Liver (tissue), 10 donors: ENCODE measurements at places on chromosomes 7 and 10. TPM values are rescaled to one million over a fixed set of nuclear protein-coding genes. Genes with fewer than 3 reads are reported as not detected.

GRCh38 chr7:50287129-50287528 lies 17.4 kb upstream of the IKZF1 start:
- H3K4me3 ChIP-seq: no peak overlapping the region
- H3K36me3 ChIP-seq: no peaks in the 10 kb centered on the region
- H3K27me3 ChIP-seq: no peaks in the 10 kb centered on the region
- no peaks in the 10 kb centered on the region for H3K4me1 ChIP-seq

DNA sequence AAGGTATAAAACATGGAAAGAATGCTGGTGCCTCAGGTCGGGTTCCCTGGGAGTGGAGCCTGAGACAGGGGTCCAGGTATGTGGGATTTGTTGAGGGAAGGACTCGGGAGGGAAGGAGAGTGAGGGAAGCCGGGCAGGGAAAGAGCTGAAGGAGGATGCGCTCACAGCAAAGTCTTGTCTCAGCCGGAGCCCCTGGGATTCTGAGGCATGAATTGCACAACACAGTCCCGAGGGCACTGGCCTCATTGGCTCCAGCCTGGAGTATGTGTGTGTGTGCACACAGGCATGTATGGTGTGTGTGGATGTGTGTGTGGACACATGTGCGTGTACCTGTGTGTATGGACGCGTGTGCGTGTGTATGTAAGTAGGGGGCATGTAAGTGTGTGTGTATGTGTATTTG lies 87.4 kb downstream of the WDFY4 start:
- H3K4me1 ChIP-seq: no peaks in the 10 kb centered on the region
- no peak overlapping the region for H3K4me3 ChIP-seq
- DNase-seq: no peak
- H3K27ac ChIP-seq: no peak overlapping the region

The FEZF1 gene
- not detected for total RNA-seq

The CPVL gene
- 39.0 TPM for total RNA-seq
